NCI-H2081 (cell line): ENCODE measurements at places on chromosomes 5 and 9.

- DNase-seq: no peak
Observed at GRCh38 chr5:122929001-122929400, 83.6 kb downstream of the SNX24 start.

- no peak for DNase-seq
Observed at GRCh38 chr9:71549023-71549422, 219.3 kb downstream of the CEMIP2 start.

GRCh38 chr9:133600739-133601138 is 8.4 kb downstream of the FAM163B start:
- no peak for DNase-seq

GRCh38 chr5:32280656-32281081 is 32.1 kb downstream of the MTMR12 start:
- DNase-seq: no peak

DNA sequence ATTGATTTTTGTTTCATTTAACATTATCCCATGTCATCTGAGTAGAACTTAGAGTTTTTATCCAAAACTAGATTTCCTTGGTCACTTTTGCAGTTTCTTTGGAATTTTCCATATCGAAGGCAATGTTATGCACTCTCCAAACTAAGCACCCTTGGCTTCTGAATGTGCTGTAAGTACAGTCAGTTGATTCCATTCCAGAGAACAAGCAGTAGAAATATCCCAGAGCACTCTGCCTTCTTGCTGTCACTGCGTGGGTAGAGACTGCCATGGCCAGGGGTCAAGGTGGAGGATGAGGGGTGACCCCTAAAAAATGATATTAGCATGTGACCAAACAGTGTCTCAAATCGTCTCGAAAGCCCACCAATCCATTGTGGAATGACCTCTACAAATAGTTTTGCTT is 36.2 kb downstream of the PIP5K1B start:
- no peak for DNase-seq

GRCh38 chr5:102858221-102858620 is 103.1 kb downstream of the PAM start:
- DNase-seq: no peak

GRCh38 chr5:131104169-131104808 is 60.8 kb downstream of the HINT1 start:
- DNase-seq: no peak

- DNase-seq: peak; percentile 81
Observed at GRCh38 chr9:103942651-103943050, 151.5 kb upstream of the SMC2 start.

DNA sequence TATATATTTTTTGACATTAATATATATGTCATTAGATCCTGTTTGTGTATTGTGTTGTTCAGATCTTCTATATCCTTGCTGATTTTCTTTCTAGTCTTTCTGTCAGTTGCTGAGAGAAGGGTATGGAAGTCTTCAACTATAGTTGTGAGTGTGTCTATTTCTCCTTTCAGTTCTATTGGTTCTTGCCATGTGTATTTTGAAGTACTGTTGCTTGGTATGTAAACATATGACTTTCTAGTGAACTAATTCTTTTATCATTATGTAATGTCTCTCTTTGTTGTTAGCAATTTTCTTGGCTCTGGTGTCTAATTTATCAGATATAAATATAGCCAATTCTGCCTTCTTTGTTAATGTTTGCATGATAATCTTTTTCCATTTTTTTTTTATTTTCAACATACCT is 84.3 kb upstream of the CAST start:
- no peak for DNase-seq

GRCh38 chr5:143497749-143498148 is 94.3 kb upstream of the NR3C1 start:
- DNase-seq: no peak

- no peak for DNase-seq
Observed at GRCh38 chr9:135087489-135087792, at the start of gene OLFM1. Gene OLFM1 (plus strand): TSS chr9:135087668. CDS start chr9:135087990, 322 bp downstream.

DNA sequence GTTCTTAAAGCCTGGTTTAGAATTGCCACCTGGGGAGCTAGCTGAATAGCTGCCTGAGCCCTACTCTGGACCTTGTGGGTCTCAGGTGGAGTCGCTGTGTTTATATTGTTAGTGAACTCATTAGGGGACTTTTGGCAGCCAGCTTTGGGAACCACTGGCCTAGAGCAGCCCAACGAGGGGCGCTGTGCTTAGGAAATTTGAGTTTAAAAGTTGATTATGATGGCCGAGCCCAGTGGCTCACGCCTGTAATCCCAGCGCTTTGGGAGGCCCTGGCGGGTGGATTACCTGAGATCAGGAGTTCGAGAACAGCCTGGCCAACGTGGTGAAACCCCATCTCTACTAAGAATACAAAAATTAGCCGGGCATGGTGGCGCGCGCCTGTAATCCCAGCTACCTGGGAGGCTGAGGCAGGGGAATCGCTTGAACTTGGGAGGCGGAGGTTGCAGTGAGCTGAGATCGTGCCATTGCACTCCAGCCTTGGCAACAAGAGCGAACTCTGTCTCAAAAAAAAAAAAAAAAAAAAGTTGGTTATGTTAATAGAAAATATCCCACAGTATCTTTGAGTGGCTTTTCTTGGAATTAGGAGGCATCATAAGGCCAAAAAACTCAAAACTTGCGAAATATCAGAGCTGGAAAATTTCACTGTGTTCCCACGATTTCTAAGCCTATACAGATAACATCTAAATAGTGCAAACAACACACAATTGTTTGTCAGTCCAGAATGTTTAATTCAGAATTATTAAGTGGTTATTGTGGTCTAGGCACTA is 809 bp downstream of the MCCC2 start:
- DNase-seq: no peak

DNA sequence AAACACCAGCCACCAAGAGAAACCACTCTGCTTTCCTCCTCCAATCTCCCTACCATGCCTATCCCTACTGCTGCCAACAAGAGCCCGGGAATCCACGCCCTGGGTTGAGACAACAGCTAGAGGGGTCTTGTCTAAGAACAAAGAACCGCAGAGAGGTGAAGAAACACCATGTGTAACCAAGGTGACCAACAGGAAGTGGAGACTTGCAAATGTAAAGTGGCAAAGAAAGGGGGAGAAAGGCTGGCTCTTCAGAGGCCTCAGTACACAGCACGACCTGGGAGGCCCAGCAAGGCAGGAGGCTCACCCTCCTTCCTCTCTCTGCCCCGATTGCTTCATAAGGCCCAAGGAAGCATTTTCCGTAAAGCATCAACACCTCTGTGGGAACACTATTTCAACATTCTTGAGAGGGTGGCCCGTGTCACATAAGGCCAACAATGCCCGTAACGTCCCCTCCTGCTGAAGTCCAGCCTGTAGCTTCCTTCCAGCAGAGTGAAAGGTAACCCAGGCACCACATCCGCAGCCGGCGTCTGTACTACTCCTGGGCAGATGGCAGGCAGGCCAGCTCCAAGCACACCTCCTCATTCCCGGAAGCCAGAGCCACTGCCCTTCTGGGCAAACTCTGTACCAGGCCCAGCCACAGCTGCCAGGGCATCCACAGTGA is 18.3 kb downstream of the CCNJL start:
- no peak for DNase-seq

DNA sequence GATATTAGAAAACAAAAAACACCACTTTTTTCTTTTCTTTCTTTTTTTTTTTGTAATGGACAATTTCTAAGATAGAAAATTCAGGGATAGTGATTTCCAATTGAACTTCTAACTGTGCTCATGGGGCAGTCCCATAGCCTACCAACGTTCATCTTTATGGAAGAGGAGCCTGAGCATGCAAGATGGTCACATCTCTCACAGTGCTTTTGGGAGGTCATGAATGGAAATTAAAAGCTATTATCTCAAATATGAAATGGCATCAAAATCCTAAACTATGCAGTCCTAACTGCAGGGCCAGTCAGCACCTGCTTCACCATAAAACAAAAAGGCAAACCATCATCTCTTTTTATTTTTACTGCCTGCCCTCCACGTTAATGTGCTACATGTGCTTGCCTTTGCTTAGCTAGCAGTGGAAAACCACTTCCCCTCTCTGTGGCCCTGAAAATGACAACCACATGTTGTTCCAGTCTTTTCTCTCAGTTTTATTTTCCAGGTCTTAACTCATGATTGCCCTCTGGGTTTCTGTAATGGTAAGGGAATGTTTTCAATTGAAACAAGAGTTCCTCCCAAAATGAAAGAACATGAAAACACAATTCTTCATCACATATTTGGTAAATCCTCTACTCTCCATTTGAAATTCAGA is 16.7 kb downstream of the IFNB1 start:
- DNase-seq: no peak

DNA sequence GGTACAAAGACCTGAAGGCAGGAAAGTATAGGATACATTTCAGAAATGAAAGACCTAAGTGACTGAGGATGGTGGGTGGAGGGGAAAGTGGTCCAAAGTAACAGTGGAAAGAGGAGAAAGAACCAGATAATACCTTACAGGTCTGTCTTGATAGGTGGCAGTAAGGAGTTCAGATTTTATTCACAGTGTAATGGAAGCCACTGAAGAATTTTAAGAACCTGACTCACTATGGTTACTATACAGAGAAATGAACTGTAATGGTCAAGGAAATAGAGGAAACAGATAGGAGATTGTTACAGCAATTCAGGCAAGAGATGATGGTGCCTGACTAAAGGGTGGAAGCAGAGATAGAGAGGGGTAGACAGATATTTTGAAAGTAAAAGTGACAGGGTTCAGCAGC is 46.5 kb downstream of the EPB41L4A start:
- no peak for DNase-seq

GRCh38 chr9:121888438-121888775 is 204.7 kb downstream of the TTLL11 start:
- no peak for DNase-seq

DNA sequence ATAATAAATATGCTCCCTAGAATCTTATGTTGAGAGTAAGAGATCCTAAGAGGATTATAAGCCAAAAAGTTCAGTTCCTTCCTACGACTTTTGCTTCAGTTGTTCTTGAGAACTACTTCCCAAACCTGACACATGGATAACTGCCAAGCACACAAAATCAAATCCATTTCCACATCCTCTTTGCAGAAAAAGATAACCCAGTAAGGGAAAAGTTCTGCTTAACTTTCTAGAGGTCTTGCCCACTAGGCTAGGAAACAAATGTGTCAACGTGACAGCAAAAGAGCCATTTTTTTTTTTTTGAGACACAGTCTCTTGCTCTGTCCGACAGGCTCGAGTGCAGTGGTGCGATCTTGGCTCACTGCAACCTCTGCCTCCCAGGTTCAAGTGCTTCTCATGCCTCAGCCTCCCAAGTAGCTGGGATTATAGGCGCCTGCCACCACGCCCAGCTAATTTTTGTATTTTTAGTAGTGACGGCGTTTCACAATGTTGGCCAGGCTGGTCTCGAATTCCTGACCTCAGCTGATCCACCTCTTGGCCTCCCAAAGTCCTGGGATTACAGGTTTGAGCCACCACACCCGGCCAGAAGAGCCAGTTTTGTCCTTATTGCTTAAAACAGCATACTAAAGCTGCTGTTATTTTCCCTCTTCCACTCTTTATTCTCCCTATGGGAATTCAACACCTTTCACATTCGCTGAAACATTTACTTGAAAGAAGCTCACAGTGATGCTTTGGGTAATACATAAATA is 24.2 kb downstream of the CSNK1A1 start:
- no peak for DNase-seq

GRCh38 chr9:33025572-33026342 is 684 bp downstream of the DNAJA1 start:
- peak; percentile 83 for DNase-seq

DNA sequence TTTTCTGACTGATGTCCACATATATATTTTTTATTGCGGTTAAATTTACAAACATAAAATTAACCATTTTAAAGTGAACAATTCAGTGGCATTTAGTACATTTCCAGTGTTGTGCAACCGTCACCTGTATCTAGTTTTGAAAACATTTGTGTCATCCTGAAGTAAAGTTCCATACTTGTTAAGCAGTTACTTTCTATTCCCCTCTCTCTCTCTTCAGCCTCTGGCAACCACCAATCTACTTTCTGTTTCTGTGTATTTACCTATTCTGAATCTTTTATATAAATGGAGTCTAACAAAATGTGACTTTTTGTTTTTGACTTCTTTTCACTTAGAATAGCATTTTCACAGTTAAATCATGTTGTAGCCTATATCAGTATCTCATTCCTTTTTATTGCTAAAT is 480.1 kb upstream of the SMARCA2 start:
- no peak for DNase-seq

DNA sequence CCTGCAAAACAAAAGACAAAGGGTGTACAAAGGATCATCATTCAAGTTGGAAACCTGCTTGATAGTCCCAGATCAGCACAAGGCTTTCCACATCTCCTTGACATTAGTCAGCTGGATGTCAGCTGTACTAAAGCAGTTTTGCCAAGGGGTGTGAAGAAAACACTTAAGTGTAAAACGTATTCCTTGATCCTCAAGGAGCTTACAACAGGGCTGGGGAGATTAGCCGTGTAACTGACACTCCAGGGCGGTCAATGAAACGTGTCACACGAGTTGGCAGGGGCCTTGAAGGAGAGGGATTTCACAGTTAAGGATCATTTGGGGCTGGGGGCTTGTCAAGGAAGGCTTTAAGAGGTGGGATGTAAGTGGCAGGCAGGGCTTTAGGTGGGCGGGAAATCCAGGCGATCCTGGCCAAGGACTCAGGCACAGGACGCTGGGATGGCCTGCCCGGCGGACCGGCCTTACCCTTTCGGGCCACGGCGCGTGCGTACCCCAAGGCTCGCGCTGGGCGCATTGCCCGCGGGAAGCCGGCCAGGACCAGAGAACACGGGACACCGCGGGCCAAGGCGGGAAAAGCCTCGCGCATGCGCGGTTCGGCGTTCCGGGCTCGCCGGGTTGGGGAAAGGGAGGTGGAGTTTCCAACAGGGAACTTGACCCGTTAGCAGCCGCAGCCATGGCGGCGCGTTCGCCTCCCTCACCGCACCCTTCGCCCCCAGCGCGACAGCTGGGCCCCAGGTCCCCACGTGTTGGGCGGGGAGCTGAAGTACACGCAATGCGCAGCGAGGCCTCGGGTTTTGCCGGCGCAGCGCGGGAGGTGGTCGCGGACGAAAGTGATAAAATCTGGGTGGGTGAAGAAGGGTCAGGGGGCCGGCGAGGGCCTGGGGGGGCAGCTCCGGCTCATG is at the start of gene CNTLN:
Gene CNTLN, plus strand, starts transcription at position 645 of the 899 bp plus-strand sequence. Its CDS starts 26 bp downstream, at position 671.
- DNase-seq: peak; percentile 93

GRCh38 chr5:171520300-171521174 is 101.1 kb downstream of the FGF18 start:
- DNase-seq: no peak

GRCh38 chr5:159061179-159061796 is 38.4 kb downstream of the EBF1 start:
- DNase-seq: peak; percentile 26

DNA sequence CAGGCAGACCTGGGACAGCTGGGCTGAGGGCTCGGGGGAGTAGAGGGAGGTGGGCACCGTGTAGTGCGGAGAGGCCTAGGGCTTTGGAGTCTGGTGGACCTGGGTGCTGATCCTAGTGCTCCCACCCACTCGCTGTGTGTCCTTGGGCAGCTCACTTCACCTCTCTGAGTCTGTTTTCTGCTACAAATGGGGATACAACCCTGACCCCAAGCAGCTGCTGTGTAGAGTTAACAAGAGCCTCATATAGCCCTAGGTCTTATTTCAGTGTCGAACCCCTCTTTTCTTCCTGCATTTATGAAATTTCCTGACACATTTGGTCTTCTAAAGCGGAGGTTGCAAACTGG is 16.4 kb downstream of the ERGIC1 start:
- DNase-seq: no peak

GRCh38 chr5:159053216-159053615 is 46.5 kb downstream of the EBF1 start:
- DNase-seq: no peak

GRCh38 chr9:5442400-5443011 is 4.8 kb upstream of the PLGRKT start:
- peak; percentile 74 for DNase-seq

- DNase-seq: no peak
Observed at GRCh38 chr9:92647671-92648473, 22.1 kb downstream of the IPPK start.
